ENCODE measurements at places on chromosomes 3 and 15.

DNA sequence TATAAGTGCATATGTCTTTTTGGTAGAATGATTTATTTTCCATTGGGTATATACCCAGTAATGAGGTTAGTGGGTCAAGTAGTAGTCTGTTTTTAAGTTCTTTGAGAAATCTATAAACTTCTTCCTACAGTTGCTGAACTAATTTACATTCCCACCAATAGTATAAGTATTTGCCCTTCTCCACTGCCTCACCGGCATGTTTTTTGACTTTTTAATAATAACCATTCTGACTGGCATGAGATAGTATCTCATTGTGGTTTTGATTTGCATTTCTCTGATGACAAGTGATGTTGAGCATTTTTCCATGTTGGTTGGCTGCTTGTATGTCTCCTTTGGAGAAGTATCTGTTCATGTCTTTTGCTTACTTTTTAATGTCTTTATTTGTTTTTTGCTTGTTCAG, 94.1 kb upstream of the TP63 start:
- no peak for DNase-seq

- DNase-seq: no peak
Measured at GRCh38 chr3:170278627-170279026, 56.4 kb downstream of the PRKCI start.

DNA sequence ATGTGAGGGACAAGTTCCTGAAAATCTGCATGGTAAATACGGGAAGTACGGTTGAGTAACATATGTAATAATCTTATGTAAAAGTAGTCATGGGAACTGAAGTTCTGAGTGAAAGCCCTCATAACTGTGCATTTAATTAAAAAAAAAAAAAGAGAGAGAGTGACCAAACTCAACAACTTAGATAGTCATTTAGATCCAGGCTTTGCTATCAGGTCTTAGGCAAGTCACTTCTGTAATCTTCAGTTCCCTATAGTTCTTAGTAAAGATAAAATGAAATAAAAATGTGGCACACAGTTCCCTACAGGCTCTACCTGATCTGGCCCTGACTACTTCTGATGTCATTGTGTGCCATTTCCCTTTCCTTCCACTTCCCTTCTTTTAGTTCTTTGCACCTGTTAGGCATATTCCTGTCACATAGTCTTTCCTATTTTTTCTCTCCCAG, 15.0 kb downstream of the RNF111 start:
- DNase-seq: no peak

- DNase-seq: no peak
Measured at GRCh38 chr15:40313531-40314398, 6.0 kb upstream of the PLCB2 start.

- DNase-seq: no peak
Measured at GRCh38 chr3:187963677-187964385, 190.1 kb upstream of the LPP start.

GRCh38 chr3:170949211-170949610, 40.8 kb upstream of the EIF5A2 start:
- no peak for DNase-seq

GRCh38 chr3:137948400-137949072, 61.4 kb upstream of the CLDN18 start:
- no peak for DNase-seq

- DNase-seq: no peak
Measured at GRCh38 chr3:159619341-159619885, 369.2 kb upstream of the IL12A start.

GRCh38 chr3:185729337-185730055, 95.3 kb downstream of the IGF2BP2 start:
- DNase-seq: no peak

GRCh38 chr3:170432416-170432815, 13.7 kb downstream of the CLDN11 start:
- no peak for DNase-seq

DNA sequence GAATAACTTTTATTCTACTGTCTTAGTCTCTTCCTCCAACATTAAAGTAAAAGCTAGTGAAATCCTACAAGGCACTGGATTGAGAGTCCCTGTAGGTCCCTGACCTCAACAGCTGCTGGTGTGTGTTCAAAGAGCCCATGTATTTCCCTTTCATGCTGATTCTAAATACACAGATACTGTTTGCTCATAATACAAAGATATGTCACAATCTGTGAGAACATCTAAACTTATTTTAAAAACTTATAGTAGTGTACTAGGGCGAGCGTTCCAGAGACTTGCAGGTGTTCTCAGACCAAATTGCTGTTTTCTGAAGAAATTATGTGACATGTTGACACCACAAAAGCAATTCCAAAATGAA, 145.9 kb upstream of the LIPC start:
- DNase-seq: no peak

DNA sequence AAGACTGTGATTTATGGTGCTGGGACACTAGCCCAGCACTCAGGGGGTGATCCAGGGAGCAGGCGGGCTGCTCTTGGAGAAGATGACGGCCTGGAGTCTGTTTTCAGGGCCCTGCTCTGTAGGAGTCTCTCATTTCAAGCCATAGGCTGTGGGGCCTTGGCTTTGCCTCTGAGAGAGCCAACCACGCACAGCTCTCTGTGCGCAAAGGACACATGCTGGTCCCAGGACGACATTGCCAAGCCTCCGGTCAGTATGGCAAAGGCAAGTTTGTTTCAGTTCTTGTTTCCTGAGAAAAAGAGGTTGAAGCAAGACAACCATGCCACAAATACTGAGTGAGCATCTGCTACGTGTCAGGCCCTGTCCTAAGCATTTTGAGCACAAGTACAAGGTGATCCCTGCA, 197.1 kb downstream of the EPHB1 start:
- no peak for DNase-seq

DNA sequence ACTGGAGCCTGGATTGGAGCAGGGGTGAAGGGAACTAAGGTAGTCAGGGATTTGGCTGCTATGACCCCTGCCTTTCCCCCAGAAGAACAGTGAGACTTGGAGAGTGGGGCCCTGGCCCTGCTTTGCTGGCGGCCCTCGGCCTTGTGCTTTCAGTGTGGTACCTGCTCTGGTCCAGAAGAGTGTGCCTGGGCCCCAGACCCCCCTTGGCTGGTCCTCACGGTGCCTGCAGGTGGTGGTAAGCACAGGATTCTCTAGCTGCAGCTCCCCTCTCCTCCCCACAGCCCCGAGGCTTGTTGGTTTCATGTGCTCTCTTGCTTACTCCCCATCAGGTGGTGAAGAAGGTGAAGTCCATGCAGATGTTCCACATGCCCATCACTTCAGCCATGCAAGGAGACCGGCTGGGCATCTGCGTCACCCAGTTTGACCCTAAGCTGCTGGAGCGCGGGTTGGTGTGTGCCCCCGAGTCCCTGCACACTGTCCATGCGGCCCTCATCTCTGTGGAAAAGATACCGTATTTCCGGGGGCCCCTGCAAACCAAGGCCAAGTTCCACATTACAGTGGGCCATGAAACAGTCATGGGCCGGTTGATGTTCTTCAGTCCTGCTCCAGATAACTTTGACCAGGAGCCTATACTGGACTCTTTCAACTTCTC, 125.7 kb downstream of the DNAJB8 start:
- DNase-seq: no peak

- no peak for DNase-seq
Measured at GRCh38 chr3:81823882-81824395, 62.5 kb upstream of the GBE1 start.

DNA sequence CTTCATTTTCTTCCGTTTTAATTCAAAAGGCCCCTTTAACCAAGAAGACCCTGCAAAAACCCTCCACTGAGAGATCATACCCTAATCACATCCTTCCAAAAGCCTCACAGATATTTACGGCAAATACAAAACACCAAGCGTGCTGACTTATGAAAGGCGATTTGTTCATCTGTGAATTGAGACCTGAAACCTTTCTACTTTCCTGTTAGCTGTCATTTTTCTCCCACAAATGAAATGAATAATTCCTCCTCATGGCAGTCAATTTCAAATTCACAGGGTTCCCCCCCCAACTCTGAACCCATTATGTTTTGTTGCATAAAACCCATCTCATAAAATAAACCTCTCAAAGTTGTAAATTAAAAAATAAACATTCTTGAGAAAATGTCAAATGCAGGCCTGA, 149.6 kb downstream of the PDZRN3 start:
- DNase-seq: no peak

GRCh38 chr3:142987707-142988106, 13.7 kb upstream of the U2SURP start:
- no peak for DNase-seq

DNA sequence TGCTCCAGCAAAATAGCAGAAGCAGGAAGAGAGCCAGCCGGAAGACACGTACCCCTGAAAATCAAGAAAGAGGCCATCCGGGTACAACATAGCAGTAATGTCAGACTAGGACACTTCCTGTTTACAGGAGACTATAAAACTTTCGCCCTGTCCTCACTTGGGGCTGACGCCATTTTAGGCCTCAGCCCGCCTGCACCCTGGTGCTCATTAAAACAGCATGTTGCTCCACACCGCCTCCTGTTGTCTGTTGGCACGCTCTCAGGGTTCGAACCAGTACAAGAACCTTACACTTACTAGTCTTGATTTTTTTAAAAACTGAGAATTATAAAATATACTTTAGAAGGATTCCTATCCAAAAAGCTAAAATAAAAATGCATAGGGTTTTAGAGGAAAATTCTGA, 159.8 kb upstream of the NR2E3 start:
- DNase-seq: no peak

DNA sequence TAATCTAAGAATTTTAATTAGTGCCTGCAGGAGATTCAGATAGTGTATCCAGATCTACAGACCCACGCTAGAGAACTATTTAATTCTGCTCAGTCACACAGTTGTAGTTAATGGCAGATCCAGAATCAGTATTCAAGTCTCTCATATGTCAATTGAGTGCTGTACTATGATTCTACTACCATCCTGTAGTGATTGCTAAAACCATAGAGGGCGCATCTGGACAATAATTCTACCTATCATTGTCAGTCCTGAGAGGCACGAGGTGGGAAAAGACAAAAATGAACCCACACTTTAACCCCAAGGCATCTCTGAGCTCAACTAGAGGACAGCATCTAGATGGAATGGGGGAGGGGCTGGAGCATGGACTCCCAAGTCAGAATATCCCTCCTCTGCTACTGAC, 22.7 kb downstream of the DHX36 start:
- peak; percentile 15 for DNase-seq

GRCh38 chr15:68408971-68409370, 23.0 kb downstream of the ITGA11 start:
- no peak for DNase-seq

- peak; percentile 65 for DNase-seq
Measured at GRCh38 chr3:40317061-40317855, 7.8 kb downstream of the EIF1B start.

GRCh38 chr3:194273743-194274310, 77.3 kb downstream of the CPN2 start:
- DNase-seq: no peak

DNA sequence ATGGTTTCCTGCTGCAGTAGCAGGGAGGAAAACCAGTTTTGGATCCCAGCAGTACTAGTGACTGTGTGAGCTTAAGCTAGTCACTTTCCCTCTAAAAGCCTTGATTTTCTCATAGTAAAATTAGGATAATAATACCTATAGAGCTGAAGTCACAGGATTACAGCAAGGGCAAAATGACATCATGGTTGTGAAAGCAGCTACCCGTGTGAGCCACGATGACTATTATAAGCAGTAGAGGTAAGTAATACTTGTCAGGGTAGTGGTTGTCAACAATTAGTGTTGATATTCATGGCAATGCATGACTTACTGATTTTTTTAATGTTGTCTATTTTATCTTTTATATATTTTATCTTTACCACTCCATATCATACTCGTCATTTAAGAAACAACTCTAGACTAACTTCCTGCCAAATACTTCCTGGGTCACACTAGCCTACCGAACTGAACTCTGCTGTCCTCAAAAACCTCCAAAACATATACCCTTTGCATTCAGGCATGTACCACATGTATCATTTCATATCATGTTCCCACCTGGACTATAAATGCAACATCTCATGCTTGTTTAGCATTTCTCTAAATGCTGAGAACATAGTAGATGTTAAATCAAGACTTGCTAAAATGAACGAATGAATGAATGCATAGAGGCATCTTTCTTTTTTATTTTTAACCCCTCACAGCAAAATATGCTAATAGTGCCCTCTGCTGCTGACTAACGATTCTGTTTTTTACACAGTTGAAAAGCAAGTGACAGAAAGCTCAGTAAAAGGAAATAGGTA, 172.6 kb downstream of the P3H2 start:
- DNase-seq: no peak

DNA sequence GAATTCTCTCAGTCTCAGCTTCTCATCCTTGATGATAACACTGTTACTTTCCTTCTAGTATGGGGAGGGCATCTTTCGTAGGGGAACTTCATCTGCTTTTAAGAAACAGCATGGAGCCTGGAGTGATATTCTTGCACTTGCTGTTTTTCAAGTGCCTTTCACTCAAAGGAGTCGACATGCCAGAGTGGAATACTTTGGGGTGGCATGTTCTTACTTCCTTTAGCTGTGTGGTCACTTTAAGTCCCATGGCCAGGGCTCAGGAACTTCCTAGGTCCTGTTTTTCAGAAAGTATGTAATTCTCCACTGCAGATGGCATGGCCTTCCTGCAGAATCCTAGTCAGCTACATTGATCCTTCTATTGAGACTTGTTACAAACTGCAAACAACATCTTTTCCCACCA, 28.1 kb upstream of the CDCP1 start:
- no peak for DNase-seq

DNA sequence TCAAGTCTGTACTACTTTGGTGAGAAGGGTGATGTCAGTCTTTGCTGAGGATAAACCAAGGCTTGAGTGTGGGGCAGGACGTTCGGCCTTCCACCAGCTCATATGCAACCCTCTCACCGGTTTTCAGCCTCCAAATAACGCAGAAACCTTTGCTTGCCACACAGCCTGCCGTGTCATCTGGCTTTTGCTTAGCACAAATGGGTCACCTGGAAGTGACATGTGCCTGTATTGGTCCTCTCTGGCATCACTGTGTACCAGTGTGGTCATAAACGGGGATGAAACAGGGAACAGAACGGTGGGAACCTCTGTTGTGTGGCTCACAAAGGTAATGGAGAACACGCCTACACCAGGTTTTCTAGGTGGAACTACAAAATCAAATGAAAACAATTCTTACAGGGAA, 7.1 kb downstream of the POMGNT2 start:
- DNase-seq: no peak

DNA sequence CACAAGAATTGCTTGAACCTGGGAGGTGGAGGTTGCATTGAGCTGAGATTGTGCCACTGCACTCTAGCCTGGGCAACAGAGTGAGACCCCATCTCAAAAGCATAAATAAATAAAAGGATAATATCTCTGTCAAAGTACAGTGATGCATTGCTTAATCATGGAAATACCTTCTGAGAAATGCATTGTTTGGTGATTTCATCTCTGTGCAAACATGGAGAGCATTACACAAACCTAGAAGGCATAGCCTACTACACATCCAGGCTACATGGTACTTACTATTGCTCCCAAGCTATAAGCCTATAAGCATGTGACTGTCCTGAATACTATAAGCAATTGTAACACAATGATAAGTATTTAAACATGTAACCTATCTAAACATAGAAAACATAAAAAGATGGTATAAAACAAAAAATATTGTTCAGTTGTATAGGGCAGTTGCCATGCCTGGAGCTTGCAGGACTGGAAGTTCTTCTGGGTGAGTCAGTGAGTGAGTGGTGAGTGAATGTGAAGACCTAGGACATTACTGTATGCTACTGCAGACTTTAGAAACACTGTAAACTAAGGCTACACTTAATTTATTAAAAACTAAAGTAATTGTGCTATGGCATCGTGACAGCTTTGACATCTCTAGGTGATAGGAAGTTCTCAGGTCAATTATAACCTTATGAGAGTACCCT, 93.6 kb upstream of the SNRPN start:
- no peak for DNase-seq

- DNase-seq: peak; percentile 23
Measured at GRCh38 chr3:31831591-31831990, 149.5 kb downstream of the OSBPL10 start.

All from SK-N-SH (cell line).